Effector memory CD4-positive, alpha-beta T cell (primary cell): ENCODE measurements at places on chromosomes 7 and 10.

DNA sequence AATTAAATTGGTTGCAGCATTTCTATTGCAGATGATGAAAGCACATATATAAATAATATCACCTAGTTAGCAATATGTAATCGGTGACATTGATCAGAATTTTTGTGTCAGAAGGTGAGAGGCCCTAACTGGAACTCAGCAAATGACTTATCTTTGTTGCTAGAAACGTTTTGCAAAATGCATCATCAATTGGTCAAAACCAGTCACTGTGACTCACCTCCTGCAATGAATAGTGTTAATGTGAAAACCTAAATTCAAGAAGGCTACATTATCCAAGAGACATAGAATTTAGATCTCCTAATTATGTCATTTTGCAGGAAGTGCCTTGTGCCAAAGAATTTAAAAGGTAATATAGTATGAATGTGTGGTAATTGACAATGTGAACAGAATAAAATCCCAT lies 9.8 kb upstream of the PNLIPRP3 start:
- no peak for DNase-seq

DNA sequence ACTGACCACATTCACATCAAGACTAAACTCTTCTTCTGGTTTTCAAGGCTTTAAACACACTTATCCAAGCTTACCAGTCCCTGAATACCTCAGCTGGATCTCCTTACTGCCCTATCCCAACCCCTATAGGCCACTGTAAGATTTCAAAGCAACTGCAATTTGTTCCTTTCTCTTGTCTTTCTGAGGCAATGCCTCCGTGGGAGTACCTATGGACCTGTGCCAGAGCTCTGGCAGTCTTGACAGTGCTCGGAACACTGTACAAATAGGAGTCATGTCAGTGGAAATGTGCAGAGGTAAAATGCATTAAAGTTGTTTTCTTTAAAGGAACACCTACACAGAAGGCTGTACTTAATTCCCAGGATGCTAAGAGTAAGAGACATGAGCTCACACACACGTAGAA lies 124.7 kb downstream of the CNOT4 start:
- no peak for DNase-seq

DNA sequence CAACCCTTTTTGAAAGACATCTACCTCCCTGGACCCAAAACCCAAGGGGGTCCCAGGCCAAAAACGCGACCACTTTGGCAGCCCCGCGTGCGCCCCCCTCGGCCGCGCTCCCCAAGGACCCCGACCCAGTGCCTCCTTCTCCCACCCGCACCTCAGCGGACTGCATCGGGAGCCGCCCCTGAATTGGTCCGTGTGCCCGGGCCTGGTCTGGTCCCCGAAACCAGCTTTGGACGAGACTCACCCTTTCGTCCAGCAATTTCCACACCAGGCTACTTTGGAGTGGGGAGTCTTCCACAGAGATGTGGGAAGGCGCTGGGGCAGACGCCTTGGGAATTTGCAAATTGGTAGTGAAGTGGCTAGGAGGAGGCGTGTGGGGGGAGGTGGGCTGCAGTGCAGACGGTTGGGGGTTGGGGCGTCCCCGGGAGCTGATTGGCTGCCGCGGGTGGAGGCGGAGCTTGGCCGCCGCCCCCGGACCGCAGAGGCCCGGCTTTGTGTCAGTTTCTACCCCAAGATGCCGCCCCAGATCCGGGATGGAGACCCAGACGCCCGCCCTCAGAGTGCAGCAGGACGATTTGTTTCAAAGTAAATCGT lies 16.9 kb downstream of the TCAF1 start:
- no peak for DNase-seq

GRCh38 chr10:126270111-126270510 lies 118.2 kb downstream of the ADAM12 start:
- DNase-seq = no peak

DNA sequence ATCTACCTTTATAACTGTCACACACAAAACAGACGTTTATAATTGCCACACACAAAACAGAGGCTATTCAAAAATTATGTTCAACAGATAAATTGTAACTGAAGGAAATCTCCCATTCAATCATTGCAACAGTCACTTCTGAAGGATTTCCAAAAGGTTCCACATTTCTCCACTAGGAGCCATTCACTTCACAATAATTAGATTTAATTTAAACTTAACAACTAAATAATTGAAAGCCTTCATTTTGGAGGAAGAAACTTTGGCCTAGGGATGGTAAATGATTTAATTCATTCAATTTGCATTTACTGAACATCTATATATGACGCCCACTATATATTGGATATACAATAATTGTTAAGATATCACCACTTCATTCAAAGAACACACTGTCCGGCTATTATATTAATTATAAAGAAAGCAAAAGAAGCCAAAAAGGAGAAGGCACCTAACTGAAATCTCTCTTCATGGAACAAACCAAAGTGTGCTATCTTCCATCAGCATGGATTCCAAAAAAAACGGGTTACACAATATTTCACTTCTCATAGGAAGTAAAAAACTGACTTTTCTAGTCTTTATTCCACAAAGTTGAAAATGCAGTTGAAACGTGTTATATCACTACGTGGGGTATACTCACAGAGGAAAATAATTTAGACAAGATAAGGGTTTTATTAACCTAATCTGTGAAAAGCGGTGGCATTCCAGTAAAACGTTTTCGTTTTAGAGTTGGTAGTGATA lies 1.7 kb downstream of the ATAD1 start:
- DNase-seq = no peak

DNA sequence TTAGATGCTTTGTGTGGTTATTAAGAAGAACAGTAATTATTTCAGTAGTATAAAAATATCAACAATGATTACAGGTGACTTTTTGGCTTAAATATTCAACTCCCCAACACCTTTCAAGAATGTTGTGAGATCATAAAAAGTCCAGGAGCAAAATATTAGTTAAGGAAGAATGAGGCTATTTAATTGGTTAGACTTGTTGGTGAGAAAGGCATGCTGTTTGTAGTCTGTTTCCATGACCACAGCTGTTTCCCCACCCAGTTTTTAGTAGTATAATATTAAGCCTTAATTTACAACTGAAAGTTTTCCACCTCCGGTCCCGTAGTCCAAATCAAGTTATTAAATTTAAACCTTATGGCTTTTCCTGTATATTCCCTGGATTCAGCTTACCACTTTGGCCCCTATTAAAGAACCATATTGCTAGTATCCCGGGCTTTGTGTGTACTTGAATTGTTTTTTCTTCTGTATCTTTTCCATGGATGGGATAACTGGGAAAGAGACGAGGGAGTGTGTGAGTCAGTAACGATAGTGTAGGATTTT lies 133.3 kb downstream of the CELF2 start:
- DNase-seq = no peak

- no peak for DNase-seq
These were observed 114.7 kb upstream of the CARD11 start for GRCh38 chr7:3158341-3158760.

DNA sequence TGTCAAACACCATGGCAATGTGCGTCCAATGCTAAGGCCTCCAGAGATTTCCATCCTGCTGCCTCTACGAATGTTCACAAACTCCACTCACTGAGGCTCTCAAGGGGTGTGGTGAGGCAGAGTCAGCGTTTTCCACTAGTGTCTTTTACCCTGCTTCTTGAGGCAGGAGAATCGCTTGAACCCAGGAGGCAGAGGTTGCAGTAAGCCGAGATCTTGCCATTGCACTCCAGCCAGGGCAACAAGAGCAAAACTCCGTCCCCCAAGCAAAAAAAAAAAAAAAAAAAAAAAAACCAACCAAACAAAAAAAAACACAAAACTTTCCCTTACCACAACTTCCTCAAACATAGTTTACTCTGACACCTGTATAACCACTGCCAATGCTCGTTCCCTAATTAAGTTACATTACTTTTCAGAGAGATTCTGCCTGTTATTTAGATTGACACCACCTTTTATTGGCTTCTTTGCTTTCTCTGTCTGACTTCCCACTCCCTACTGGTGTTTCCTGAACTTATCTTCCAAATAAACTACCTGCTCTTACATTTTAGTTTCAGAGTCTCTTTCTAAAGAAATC lies 102.1 kb upstream of the ZNF746 start:
- no peak for DNase-seq

GRCh38 chr10:115129752-115130151 lies 36.6 kb downstream of the ATRNL1 start:
- no peak for DNase-seq

DNA sequence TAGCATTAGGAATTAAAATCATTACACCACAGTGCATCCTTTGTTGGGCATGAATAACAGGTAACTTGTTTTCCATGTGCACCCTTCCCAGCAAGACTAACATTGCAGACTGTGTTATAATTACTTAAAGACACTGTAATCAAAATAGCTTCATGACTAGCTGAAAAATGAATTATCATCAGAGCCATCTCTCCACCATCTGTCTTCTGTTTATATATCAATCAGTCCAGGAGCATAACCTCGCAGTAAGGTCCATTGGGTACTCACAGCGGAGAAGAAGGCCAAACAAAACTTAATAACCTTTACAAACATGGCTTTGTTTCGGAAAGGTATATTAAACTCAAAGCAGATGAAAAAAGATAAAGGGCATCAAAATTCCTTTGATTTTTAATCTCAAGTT lies 90.6 kb downstream of the ODAD2 start:
- no peak for DNase-seq

DNA sequence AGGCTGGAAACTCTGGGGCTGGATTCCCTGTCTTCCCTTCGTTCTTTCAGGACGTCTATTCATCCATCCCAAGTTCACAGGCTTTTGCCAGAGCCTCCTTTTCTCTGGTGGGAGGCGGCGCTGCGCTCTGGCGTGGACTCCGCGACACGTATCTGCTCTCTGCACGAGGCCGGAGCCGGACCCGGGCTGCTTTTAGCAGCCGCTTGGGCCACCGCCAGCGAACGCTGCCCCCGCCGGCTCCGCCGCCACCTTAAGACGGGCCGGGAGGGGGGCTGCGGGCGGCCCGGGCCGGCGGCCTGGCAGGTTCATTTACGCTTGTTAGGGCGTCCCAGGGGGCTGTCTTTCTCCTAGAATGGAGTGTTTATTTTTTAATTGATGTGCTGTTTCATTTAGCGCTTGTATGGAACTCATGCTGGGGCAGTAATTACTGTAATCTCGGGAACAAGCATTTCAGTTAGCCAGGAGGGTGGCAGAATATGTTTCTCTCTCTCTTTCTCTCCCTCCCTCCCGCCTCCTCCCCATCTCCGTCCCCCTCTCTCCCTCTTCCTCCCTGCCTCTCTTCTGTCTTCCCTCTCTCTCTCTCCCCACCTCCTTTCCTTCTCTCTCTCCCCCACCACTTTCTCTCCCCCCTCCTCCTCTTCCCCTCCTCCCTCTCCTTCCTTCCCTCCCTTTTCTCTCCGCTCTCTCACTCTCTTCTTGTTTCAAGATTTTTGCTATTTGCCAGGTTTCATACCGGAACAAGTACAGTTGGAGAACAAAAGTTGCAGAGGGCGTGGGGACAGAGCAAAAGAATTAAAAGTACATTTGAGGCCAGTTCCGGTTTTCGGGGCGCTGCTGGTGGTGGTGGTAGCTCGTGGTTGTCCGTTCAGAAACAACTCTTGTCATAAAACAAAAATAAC lies 1.3 kb upstream of the FZD8 start:
- DNase-seq = no peak

DNA sequence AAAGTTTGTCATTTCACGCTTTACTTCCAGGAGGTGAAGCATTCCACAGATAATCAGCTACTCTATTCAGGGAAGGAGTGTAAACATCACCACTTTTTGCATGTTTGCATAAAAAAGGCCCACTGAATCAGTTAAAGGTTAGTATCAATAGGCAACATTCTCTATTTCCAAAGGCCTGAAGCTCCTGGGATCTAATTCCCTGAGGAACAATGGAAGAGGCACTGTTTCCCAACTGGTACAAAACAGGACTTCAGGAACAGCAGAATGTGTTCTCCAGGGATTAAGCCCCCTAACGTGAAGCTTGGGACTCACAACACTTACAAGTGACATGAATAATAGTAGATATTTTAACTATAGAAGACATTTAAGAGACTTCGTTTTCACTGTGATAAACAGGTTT lies 6.1 kb downstream of the LRRN3 start:
- no peak for DNase-seq

DNA sequence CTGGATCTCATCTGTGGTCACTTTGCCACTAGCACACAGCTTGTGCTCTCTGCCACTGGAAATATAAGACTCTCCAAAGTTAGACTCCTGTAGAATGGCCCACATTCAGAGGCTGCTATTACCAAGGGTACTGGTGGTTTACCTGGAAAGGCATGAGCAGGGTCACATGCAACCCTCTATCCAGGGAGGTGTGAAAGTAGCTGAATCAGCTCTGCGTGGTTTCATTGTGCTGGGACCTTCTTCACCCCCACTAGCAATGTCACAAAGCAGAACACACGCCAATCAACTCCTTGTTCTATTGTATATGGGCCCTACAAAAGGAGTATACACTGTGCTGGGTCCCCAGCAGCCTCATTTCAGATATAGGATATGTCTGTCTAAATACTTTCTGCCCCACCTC lies 353.6 kb upstream of the AUTS2 start:
- DNase-seq = no peak

DNA sequence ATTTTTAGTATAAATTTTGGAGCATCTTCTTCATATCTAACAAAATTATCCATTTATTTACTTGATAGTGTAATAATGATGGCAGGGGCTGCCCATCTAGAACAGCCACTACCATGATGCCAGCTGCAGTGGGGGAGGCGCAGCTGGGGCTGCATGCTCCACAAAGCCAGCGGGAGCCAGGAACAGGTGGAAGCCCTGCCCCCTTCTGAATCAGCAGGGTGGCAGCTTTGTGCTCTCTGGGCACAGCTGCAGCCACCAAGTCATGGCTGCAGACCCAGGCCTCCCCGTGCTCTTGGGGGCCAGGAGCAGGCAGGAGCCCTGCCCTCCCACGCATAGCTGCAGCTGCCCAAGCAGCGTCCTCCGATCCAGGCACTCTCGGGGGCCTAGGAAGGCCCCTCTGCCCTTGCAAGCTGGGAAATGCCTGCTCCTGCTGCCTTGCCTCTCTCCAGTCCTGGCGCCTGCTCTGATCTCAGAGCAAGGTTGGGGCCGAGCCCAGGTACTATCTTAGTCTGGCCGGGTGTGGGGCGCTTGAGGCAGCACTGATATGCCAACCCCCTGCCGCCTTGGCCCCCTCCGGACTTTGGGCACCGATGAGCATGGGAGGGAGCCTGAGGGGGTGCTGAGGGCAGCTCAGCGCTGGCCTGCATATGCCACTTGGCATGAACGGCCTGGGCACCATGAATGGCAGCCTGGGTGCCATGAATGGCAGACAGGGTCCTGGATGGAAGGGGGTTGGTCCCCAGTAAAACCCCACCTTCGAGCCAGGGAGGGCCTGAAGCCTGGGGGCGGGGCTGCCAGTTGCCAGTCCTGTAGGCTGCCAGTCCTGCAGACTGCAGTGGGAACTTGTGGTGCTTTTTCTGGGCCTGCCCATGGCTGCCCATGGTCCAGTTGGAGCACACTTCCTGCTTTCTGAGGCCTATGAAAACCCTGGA lies 1110.8 kb upstream of the POT1 start:
- DNase-seq = no peak

GRCh38 chr10:31939797-31940708 lies 11.4 kb upstream of the ARHGAP12 start:
- DNase-seq = no peak

GRCh38 chr10:126538439-126539135 lies 131.9 kb downstream of the C10orf90 start:
- DNase-seq = no peak

- DNase-seq = no peak
These were observed 178.3 kb upstream of the KLF14 start for GRCh38 chr7:130912082-130912861.
